ENCODE measurements at places on chromosomes 6 and 20.

DNA sequence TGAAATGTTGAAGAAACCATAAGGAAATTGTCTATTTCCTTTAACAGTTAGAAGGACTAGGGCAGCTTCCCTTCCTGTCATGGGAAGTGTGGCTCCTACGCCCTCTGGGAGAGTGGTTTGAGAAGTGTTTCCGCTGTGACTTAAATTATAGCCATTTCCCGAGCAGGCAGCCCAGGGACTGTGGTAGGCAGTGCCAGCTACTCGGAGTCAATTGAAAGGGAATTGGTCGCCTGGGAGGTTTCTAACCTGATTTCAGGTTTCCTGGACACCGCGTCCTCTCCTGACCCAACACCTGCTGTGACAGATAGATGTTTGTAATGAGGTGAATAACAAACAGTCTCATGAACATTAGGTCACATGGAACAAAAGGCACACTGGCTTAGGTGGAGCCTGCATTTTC lies 256.1 kb upstream of the PLCB4 start:
- no peak for DNase-seq

- peak; percentile 84 for DNase-seq
Measured at GRCh38 chr20:3312940-3313682, 74.1 kb upstream of the SLC4A11 start.

DNA sequence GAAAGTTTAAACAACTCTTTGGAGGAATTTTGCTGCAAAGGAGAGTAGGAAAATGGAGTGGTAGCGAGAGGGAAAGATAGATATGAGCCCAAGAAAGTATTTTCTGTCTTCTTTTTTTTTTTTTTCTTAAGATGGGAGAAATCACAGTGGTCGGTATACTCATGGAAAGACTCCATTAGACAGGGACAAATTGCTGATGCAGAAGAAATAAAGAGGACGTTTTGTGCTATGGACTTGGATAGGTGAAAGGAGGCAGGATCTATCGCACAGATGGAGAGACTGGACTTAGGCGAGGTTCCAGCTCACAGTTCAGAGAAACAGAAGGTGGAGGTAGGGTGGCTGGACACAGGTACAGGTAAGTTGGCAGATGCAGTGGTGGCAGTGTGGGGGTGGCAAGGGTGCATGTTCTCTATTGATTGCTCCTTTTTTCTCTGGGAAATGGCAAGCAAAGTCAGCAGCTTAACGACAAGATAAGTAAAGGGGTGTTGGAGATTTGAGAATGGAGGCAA lies 44.2 kb upstream of the ARMC2 start:
- no peak for DNase-seq

DNA sequence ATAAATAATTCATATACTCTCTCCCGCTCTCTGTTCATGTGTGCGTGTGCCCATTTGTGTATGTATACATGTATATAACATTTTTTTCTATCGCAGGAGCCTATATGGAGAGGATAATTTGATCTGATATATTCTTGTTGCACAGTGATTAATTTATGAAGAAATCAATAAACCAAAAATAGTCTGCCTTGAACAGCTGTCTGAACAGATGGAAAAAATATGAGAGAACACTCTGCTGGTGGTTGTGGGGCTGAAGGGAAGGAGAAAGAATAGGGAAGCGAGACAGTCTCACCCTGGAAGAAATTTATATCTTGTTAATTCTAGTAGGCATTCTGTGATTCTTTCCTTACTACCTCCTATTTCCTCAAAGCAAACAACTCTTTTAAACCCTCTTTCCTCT lies 96.6 kb upstream of the B3GAT2 start:
- no peak for DNase-seq

DNA sequence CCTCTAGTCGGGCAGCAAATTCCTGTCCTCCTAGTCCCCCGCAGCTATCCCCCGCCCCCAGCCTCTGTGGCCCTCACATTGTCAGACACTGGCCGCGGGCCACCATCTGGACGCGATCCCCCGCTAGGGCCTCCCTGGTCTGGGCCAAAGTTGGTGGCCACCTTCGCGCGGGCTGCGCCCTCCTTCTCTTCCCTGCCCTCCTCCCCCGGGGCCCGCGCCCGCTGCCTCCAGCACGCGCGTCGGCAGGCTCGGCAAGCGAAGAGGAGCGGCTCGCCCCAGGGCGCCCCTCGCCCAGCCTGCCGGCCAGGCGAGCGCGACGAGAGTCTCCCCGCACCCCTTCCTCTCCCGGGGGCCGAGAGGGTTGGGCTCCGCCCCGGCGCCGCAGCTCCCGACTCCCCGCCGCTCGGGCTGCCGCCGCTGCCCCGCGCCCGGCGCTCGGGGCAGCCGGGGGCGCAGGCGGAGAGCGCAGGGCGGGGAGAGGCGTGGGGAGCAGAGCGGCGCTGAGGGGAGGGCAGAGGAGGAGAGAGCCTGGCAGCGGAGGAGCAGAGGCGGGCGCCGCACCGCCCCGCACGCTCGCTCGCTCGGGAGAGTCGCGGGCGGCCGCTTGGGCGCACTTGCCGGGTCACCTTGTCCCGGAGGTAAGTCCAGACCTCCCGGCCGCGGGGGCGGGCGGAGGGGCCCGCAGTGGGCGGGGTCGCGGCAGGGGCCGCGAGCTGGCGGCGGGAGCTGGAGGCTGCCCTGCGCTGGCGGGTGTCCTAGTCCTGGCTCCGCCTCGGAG lies at the start of gene SYNDIG1:
Gene SYNDIG1 (plus strand): TSS at position 514 of the 778 bp plus-strand sequence. CDS start 73,469 bp downstream, outside the sequence.
- no peak for DNase-seq

DNA sequence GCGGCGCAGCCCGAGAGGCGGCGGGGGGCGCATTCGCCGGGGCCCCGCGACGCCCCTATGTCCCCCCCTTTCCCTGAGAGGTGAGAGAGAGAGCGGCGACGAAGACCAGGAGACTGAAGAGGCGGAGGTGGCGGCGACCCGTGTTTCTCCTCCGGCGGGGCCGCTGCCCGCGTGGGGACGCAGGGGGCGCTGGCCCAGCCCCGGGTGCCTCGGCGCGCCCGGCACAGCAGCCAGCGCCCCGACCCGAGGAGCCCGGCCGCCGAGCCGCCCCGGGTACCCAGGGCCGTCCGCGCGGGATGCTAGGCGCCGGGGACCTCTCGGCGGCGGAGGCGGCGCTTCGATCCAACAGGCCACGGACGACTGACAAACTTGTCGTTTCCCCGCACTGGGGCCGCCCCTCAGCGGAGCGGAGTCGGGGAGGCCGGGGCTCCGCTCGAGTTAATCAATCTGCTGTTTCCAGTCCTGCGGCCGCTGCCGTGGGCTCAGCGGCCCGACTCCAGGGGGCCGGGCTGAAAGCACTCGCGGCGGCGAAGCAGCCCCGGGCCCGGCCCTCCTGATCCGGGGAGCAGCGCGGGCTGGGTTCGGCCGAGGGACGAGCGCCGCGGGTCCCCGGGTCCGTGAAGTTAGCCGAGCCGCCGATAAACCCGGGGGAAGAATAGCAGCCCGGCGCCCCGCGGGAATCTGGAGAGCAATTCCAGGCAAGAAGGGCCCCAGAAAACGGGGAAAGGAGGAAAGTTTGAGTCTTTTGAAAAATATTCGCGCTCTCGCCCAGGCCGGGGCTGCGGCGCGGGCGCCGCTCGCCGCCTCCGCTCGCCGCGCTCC lies 631 bp downstream of the MDGA1 start:
- DNase-seq: no peak

DNA sequence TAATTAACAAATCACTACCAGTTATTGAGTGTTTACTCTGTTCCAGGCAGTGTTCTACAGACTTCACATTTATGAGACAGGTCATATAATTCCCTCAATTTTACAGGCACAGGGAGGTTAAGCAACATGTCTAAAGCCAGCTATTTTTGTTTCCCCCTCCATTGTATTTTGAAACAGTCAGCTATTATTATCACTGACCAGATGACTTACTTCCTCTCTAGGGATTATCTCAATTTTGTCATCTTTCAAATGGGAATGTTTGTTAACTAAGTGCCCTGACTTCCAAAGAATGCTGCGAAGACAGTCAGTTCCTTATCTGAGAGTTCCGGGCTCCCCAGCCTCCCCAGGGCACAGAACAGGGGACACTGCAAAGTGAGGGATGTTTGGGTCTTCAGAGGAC lies 5.6 kb upstream of the CNPY3 start:
- DNase-seq: no peak

GRCh38 chr20:12090920-12091319 lies 173.2 kb downstream of the BTBD3 start:
- no peak for DNase-seq

GRCh38 chr20:60804918-60805630 lies 447.0 kb upstream of the CDH4 start:
- DNase-seq: no peak

- no peak for DNase-seq
Measured at GRCh38 chr6:14545496-14545895, 427.9 kb downstream of the CD83 start.

DNA sequence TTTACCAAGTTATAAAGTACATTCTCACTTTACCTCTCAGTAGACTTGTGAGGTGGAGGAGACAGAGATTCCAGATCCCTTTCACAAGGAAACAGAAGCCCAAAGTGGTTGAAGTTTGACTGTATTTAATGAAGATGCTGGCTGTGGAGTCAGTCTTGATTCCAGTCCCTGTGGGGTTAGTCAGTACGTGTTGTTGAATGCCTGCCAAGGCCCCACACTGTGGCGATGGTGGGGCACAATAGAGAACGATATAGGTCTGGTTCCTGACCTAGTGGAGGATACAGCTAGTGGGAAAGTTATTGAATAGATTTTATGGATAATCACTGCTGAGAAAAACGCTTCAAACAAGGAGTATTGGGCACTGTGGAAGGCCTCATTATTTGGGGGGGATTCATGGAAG lies 71.4 kb downstream of the LRRC1 start:
- DNase-seq: no peak

- no peak for DNase-seq
Measured at GRCh38 chr20:20362774-20363433, 5.0 kb upstream of the INSM1 start.

- no peak for DNase-seq
Measured at GRCh38 chr6:100472674-100473073, 8.0 kb upstream of the SIM1 start.

- DNase-seq: peak; percentile 81
Measured at GRCh38 chr20:50192364-50193198, 2.0 kb downstream of the CEBPB start.

DNA sequence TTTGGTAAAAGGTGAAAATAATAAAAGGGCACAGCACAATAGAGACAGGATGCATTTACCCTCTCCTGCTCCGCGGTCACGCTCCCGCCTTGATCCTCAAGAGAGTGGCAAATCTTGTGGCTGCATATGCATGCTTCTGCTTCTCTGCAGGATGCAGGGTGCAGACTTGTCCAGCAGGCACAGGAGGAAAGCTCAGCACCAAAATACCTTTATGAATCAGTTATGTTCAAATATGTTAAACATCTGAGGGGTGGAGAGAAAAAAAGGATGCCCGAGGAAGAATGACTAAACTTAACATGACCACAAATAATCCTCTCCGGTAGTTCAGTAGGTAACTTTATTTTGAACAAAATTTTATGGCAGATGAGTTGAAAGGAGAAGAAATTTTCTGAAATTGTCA lies 366.1 kb upstream of the SOX4 start:
- no peak for DNase-seq

DNA sequence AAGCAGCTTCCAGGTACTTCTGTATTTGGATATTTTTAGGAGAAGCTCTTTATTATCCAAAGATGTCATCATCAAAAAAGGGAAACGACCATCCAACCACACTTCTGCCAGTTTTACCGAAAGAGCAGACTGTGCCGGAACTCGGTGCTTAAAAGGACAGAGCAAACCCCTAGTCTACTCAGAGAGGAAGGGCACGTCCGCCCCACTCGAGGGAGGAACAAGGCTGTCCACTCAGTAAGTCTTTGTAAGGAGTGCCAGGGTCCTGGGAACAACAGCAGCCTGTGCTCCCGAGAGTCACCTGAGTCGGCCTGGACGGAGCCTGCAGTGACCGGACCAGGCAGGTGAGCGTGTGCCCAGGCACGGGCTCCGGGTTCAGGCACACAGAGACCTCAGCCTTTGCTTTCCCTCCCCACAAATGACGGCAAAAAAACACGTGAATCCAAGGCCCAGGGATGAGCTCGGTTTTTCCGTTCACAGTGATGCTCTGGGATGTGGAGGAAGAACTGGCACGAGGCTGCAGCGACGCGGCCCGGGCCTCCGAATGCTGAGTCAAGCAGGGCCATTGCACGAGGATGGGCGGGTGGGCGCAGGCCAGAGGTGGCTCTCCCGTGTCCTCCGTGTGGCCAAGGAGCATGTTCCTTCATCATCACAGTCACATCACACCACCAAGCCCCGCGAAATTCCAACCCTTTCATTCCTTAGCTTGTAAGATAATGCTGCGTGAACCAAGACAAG lies 17.4 kb upstream of the SLCO4A1 start:
- peak; percentile 43 for DNase-seq

GRCh38 chr6:137423451-137424168 lies 70.6 kb downstream of the OLIG3 start:
- DNase-seq: no peak

DNA sequence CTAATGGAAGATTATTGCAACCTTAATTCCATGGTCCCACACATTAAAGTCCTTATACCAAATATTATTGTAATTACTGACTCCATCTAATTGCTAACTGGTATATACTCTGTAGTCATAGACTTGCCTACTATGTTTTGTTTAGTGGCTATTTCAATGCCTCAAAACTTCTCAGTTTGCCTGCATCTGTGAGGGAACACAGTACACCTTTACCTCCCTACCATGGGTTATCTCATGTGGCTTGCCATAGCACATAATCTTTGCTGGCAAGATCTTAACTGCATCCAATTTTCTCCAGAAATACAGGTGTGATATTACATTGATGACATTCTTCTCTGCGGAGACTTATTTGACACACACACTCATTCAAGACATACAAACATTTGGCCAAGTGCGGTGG lies 107.1 kb upstream of the ZNF184 start:
- DNase-seq: no peak

GRCh38 chr6:146856296-146856695 lies 257.5 kb downstream of the ADGB start:
- DNase-seq: no peak

DNA sequence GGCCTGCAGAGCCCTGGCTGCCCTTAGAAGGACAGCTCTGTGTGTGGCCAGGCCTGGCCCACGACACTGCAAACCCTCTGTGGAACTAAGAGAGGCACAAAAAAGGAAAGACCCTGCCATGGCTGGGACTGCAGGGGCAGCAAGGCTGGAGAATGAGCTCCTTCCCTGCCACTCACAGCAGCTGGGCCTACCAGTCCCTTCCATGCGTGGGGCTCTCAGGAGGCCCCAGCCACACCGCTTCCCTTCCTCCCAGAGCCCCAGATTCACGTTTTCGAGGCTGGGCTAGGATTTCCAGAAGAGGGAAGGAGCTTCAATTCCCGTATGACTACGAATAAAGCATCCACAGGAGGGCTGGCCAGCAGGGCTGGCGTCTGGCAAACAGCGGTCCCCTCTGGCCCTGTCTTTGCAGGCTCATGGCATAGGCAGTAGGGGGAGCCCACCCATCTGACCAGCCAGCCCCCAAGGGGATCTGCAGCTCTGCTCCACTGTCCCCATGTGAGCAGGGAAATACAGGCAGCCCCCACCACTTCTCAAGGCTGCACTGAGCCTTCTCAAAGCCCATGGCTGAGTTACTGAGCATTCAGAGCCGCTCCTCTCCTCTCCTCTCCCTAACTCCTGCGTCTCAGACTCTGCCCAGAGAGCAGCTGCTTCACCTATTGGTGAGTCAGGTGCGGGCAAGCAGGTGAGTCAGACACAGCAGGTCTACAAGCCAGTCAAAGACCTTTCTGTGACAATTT lies 53.1 kb downstream of the NINL start:
- DNase-seq: no peak

GRCh38 chr6:96631248-96631647 lies 68.3 kb downstream of the FHL5 start:
- no peak for DNase-seq

GRCh38 chr6:158919865-158920264 lies 80.1 kb downstream of the RSPH3 start:
- DNase-seq: no peak

All from GF-D8 (cell line).